ENCODE measurements at places on chromosomes 4 and X.

GRCh38 chrX:137119049-137119448 lies 85.3 kb upstream of the GPR101 start:
- no peak for DNase-seq

DNA sequence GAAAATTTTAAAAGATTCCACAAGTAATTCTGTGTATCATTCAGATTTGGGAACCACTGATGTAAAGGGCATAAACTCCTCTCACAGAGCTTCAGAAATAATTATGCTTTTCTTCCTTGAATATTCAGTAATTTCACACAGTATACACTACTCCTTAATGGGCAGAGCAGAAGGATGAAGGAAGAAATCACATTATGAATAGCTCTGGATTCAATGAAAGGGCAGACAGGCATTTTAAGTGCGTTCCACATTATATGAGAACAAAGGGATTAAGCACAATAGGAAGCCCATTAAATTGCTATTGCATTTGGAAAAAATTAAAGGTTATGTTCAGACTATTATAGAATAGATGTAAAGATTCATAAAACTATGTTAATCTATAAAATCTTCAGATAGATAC lies 142.6 kb downstream of the PDHA2 start:
- DNase-seq, result no peak

DNA sequence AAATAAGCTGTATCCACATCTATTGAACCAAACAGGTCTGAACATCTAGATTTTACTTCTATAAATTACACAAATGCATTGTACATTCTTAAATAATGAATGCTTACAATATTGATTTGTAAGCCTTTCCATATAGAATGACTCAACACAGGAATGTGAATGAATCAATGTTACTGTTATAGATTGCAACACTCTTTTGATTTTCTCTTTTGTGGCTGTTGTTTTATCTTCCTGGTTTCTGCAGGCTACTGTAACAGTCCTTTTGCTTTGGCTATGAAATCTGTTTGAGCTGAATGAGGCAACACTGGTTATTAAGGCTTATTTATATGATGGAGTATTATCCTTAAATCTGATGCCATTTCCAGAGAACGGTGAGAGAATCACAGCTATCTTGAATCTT lies 49.5 kb downstream of the GPR50 start:
- no peak for DNase-seq

DNA sequence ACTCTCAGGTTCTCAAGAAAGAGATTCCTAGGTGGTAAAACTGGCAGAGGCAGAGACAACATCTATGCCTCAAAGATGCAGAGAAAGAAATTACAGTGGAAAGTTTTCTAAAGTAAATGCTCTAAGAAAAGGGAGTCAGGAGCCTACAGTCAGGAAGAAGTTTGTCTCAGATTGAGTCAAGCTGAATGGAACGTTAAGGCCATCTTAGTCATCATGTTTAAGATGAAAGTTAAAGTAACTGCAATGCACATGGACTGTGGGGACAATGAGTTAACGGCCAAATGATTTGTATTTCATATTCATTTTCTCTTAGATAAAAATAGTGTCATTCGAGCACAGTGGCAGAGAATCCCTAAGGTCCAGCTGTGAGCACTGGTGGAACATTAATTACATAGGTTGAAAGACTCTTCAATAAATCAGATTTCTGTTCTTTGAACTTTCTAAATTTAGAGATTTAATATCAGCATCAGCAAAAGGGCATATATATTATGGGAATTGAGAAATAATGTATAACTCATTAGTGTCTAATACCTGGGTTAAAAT lies 384.6 kb downstream of the DTHD1 start:
- DNase-seq, result no peak

- DNase-seq, result no peak
These were observed 19.8 kb downstream of the GAGE1 start for GRCh38 chrX:49618574-49618973.

- DNase-seq, result no peak
These were observed 23.2 kb downstream of the SLC7A11 start for GRCh38 chr4:138218976-138219375.

- DNase-seq, result no peak
These were observed 33.4 kb downstream of the C4orf54 start for GRCh38 chr4:99624141-99624719.

DNA sequence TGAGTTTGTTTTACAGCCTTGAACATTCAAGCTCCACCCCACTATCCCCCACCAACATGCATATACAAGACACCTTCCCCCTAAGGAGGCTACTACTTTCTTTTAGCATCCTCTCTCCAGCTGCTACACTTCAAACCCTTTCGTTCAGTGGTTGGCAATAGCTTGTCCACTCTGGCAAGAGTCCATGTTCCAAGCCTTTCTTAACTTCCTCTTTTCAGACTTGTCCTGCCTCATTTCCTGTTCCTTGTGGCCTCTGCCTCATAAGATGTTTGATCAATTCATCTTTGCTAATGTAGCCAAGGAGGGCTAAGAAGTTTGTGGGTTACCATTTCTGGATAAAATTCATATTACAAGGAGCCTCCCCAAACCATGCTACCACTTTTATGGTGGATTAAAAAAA lies 20.8 kb upstream of the ZCCHC12 start:
- DNase-seq, result no peak

DNA sequence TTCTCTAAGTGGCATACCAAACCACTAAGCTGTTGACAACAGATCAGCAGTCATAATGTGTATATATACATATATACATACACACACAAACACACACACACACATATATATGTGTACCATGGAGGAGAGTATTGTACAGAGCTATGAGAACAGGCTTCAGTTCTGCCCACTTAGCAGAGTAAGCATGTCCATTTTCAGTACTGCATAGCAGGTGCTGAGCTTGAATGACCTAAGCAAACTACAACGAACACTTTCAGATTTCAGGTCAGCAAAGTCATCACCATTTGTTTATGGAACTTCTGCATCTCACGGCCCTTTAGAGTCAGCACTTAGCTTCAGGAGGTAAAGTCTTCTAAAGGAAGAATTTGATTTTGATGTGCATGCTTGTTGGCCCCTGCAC lies 735.8 kb upstream of the ATOH1 start:
- no peak for DNase-seq

DNA sequence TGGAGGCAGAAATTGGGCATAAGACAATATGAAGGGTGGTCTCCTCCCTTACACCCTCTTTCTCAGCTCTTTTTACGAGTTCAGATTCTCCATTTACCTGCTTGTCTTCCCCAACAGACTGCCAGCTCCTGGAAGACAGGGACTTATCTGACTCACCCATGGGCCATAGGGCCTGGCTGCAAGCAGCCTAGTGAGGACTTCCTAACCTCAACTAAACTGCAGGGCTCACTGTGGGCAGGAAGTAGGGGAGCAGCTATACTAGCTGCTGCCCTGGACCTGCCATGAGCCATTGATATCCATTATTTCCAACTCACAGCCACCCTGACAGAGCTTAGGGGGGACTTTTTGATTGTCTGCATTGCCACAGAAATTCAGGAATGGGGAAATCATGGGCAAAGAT lies 11.5 kb upstream of the ZNF718 start:
- no peak for DNase-seq

GRCh38 chrX:109638158-109638557 lies 13.2 kb upstream of the KCNE5 start:
- DNase-seq, result no peak

- no peak for DNase-seq
These were observed 45.7 kb upstream of the MAGED4 start for GRCh38 chrX:52138830-52139544.

DNA sequence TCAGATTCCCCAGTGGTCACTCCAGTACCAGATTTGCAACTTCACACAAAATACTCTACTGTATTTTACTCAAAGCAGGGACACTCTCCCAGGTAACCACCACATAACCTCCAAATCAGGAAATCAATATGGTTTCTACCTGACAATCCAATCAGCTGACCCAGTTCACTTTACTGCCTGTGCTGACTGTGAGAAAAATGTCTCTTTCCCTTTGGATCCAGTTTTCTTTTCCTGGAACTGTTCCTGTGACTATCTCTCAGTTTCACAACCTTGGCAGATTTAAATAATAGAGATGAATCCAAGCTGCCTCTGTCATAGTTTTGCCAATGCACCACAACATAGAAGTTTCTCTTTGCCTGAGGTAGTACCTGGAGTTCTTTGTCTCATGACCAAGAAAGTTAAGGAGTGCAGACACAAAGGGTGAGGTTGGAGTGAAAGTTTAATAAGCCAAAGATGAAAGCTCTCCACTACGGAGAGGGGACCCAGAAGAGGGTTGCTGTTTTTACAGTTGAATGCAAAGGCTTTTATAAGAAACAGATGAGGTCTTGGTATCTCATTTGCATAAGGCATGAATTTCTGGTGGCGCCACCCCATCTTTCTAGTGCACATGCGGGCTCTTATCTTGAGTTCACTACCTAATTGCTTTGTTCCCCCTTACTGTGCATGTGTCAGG lies 29.7 kb upstream of the IL9R start:
- no peak for DNase-seq

- no peak for DNase-seq
These were observed 229.2 kb downstream of the GBA3 start for GRCh38 chr4:22921936-22922335.

GRCh38 chr4:99808260-99808857 lies 8.3 kb upstream of the DAPP1 start:
- no peak for DNase-seq

GRCh38 chr4:55125763-55126541 lies 557 bp upstream of the KDR start:
- no peak for DNase-seq

- no peak for DNase-seq
These were observed 169.6 kb downstream of the GASK1B start for GRCh38 chr4:158003212-158003611.

DNA sequence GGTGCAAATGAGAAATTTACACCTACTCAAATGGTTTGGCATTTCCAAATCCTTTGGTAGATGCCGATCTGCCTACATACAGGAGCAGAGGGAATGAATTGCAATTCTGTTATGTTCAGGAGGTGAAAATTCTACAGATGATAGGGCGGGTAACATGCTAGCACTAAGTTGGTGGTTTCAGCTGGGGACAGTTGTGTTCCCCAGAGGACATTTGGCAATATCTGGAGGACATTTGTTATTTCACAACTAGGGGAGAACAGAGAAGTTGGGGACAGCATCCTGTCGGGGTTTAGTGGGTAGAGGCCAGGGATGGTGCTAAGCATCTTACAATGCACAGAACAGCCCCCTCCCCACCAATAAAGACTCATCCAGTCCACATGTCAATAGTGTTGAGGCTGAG lies 96.5 kb upstream of the PUDP start:
- DNase-seq, result no peak

- DNase-seq, result no peak
These were observed 123.5 kb upstream of the BMPR1B start for GRCh38 chr4:94634271-94634670.

GRCh38 chr4:26424838-26425237 lies 65.4 kb downstream of the CCKAR start:
- no peak for DNase-seq

DNA sequence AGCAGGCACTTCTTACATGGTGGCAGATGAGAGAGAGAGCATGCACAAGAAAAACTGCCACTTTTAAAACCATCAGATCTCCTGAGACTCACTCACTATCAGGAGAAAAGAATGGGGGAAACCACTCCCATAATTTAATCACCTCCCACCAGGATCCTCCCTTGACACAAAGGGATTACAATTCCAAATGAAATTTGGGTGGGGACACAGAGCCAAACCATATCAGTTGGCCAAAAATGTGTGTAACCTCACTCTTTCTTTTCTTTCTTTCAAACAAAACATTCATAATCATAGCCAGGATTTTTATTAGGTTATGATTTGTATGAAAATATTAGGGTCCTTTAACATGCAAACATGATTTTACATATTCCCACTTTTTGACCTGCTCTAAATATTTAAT lies 222.1 kb downstream of the PCDH18 start:
- no peak for DNase-seq

- DNase-seq, result no peak
These were observed 23.5 kb upstream of the IRAK1 start for GRCh38 chrX:154043003-154043763.

DNA sequence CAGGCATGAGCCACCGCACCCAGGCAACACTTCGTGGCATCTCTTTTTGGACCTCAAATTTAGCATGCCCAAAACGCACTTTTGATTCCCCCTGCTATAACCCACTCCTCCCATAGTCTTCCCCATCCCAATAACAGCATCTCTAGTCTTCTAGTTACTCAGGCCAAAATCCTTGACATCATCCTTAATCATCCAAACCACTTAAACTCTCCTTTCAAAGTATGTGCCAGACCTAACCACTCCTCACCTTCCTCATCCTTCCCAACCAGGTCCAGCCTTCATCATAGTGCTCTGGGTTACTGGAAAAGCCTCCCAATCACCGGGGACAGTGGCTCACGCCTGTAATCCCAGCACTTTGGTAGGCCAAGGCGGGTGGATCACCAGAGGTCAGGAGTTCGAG lies 41.9 kb downstream of the AFAP1 start:
- no peak for DNase-seq

- DNase-seq, result no peak
These were observed 63.2 kb upstream of the UGT2B7 start for GRCh38 chr4:69032847-69033638.

- no peak for DNase-seq
These were observed 502.7 kb downstream of the PACRGL start for GRCh38 chr4:21202959-21203358.

DNA sequence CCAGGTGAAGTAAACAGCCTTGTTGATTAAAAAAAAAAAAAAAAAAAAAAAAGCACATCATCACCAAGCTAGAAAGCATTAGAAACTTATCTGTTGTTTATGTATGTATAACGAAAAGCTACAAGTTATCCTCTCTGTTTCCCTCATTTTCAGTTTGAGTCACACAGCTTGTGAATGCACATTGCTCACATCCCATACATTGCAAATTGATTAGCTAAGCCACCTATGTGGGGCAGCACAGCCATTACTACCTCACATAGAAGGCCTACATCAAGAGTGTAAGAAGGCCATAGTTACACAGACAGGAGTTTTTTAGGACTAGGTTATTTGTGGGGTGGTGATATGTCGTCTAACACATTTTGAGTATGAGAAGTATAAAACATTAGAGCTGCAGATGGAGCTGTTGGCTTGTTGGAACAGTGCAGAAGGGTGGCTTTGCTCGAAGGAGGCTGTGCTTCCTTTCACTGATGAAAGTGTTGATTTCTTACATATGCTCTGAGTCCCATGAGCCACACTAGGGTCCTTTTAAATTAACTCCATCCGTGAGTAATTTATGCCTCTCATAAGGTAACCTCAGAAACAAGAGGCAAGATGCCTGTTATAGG lies 431.6 kb downstream of the GABRG1 start:
- no peak for DNase-seq

DNA sequence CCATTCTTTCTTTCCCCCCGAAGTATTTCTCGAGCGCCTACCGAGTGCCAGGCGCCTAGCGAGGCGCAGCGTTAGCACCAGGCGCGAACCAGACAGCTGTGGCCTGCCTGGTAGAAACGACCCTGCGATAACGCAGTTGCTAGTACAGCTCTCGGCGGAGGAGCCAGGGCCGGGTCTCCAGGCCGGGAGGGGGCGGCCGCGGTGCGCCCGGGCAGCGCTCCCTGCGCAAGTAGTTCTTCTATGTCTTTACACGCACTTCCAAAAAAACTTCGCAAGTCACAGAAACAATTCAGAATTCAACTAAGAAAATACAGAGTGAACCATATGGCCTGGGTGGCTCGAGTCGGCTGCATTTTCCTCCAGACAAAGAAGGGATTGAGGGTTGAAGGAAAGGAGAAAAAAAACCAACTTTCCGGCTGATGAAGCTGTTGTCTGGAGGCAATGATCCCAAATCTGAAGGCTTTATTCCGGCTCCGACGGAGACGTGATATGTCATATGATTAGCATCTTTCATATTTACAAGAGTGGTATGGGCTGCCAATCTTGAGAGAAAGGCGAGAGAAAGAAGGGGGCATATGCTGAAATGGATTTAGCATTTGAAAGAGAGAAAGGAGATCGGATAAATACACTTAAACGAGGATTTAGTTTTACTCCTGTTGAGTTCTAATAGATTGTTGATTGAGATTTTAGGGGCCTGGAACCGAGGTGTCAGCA lies 7.2 kb upstream of the NEUROG2 start:
- no peak for DNase-seq
